Activated naive CD8-positive, alpha-beta T cell treated with anti-CD3 and anti-CD28 coated beads, Interleukin-2, amount 10 ng/mL, durations not matched to agents 7 days and 5 days (primary cell): ENCODE measurements at places on chromosomes 6 and 20. TPM values are rescaled to one million over a fixed set of nuclear protein-coding genes. Genes with fewer than 3 reads are reported as not detected.
A peak's percentile ranks its signal among the peaks of the same experiment; 100 is the strongest.

DNA sequence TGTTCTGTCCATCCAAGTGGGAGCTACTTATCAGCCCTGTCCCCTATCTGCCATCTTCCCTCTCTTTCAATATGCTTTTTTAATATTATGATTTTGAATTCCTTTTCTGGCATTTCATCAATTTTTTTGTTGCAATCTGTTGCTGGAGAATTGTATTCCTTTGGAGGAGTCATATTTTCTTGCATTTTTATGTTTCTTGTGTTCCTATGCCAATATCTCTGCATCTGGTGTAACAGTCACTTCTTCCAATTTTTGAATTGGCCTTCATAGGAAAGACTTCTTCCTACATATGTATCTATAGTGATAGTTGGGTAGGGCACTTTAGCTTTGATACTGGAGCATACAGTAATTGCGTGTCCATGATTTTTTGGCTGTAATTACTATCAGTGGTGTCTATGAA, 70.1 kb downstream of the ZC2HC1B start:
- H3K4me1 ChIP-seq = no peaks in the 10 kb centered on the region
- DNase-seq = no peak

DNA sequence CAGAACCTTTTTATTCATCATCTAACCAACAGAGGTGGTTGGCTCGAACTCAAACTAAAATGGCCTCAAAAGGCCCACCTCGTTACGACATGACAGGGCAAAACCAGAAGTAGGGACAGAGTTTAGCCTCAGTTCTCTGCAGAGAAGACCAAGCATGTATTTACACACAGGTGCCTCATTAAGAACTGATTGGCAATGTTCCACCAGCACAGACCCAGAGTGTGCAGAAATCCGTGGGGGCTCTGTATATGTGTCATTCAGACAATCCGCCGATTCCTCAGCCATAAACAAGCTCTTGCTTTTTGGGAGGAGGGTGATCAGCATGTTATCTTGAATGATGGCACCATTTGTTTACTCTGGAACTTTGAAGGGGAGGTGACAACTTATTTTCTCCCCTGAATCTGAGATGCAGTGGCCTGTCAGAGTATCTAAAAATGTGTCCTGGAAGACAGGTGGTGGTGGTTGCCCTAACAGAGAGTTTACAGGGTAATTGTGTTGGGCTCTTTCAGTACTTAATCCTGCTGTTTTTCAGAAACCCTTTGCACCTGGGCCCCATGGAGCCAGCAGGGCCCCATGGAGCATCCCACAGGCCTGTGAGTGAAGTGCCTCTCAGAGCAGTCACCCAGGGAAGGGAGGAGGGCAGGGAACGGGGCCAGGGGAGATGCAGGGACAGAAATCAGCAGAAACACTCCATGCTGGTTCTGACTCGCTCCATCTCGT, 29.1 kb upstream of the C20orf203 start:
- DNase-seq = no peak
- peaks cover 20% of the 10 kb centered on the region for H3K36me3 ChIP-seq
- no peaks in the 10 kb centered on the region for H3K4me1 ChIP-seq

GRCh38 chr6:158142789-158143188, 25.3 kb downstream of the SERAC1 start:
- H3K4me3 ChIP-seq = no peak overlapping the region
- H3K36me3 ChIP-seq = peaks cover 14% of the 10 kb centered on the region
- no peaks in the 10 kb centered on the region for H3K27me3 ChIP-seq
- DNase-seq = no peak
- H3K4me1 ChIP-seq = peaks cover 5% of the 10 kb centered on the region

DNA sequence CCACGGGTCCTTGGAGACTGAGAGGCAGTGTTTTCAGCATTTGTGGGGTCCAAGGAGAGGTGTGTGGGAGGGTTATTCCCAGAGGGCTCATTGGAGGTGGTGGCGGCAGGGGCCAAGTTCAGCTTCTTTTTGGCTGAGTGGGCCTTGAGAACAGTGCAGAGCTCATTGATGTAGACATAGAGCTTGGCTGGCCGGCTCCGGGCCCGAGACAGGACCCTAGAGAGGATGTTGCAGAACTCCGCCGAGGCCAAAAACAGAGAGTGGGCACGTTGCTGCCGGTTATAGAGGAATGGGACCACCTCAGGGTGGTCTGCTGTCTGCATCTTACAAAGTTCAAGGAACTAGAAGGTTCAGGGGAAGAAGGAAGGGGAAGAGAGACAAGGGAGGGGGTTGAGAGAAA, 3.7 kb upstream of the ZBTB22 start:
- H3K4me1 ChIP-seq = peaks cover 50% of the 10 kb centered on the region
- peak overlapping the region; percentile 100 for H3K4me3 ChIP-seq
- DNase-seq = no peak
- H3K36me3 ChIP-seq = peaks cover 44% of the 10 kb centered on the region
- peak overlapping the region; percentile 100 for H3K27ac ChIP-seq
- H3K27me3 ChIP-seq = no peaks in the 10 kb centered on the region

DNA sequence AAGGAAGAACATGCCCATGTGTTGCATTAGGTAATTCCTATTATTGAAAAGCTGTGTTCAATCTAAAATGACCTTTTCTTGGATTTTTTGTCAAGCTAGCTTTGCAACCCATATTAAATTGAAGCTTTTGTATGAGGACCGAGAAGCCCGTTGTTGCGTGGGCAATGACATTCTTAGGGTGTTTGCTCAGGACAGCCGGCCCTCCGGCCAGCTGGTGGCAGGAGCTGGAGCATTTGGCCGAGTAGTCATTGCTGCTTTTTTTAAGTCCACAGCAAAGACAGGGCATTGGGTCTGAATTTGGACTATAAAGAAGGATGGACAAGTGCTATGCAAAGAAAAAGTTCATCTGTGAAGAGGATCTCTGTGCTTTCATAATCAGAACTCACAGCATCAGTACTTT, 365.8 kb downstream of the SAMD5 start:
- no peak for DNase-seq
- H3K36me3 ChIP-seq = no peaks in the 10 kb centered on the region
- H3K4me3 ChIP-seq = no peak overlapping the region
- no peaks in the 10 kb centered on the region for H3K4me1 ChIP-seq
- H3K27ac ChIP-seq = no peak overlapping the region
- no peaks in the 10 kb centered on the region for H3K27me3 ChIP-seq

GRCh38 chr20:13990465-13990864, at the start of gene SEL1L2:
SEL1L2 (minus strand) TSS chr20:13990614; CDS start chr20:13990534, 80 bp downstream.
- no peak within 1 kb of the TSS for H3K27ac ChIP-seq
- no peak for DNase-seq
- H3K4me3 ChIP-seq = no peak within 1 kb of the TSS
- H3K27me3 ChIP-seq = no peaks in the 10 kb centered on the region
- H3K4me1 ChIP-seq = no peaks in the 10 kb centered on the region

DNA sequence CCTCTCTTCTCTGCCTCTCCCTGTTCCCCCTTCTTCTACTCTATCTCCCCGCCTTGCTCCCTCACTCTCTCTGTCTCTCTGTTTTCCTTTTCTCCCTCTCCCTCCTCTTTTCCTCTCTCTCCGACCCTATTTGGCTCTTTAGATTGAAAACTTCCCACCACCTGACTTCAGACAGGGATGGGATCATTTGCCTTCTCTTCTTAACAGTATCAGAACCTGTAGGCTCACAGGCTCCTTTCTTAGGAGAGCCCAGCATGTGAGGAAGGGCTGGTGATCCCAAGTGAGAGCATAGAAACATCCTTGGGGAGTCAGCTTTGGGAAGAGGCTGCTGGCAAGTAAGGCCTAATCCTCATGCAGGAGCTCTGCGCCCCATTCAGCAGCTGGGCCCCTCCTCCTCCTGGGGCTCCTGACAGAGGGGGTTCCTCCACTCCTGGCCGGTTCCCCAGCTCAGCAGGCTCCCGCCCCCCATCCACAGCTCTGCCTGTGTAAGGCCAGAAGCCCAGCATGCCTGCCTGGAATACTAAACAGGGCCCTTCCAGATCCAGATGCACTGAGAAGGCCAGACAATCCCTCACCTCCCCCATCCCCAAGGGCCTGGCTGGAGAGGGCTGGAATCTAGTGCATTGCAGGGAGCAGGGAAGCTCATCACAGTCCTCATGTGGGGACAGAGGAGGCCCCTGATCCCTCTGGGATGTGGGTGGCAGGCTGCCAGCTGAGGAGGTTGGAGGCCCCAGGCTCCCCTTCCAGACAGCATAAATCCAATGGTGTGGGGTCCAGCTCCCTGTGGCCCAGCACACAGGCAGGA, 93.4 kb downstream of the PTPRT start:
- no peak overlapping the region for H3K4me3 ChIP-seq
- DNase-seq = no peak

GRCh38 chr20:3276680-3277015, 37.7 kb upstream of the SLC4A11 start:
- H3K27me3 ChIP-seq = no peaks in the 10 kb centered on the region
- H3K27ac ChIP-seq = no peak overlapping the region
- H3K36me3 ChIP-seq = no peaks in the 10 kb centered on the region
- H3K4me1 ChIP-seq = no peaks in the 10 kb centered on the region

DNA sequence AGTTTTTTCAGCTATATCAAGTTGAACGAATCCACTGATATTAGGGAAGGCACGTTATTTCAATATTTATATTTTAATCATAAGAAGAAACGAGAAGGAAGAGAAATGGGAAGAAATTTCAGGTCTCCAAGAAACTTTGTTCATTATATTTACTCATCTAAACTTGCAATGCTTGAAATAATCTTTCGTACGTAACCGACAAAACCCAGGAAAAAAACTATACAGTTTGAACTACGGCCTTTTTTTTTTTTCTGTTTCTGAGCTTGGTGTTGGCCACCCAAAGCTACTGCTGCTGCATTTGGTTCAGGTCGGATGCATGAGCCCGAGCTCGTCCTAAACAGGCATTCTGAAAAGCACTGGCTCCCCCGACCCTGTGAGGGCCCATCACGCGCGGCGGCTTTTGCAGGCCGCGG, 548 bp downstream of the PERP start:
- H3K36me3 ChIP-seq = no peaks in the 10 kb centered on the region
- peak overlapping the region; percentile 90 for H3K4me3 ChIP-seq
- DNase-seq = no peak
- peaks cover 33% of the 10 kb centered on the region for H3K27me3 ChIP-seq
- H3K27ac ChIP-seq = no peak overlapping the region

DNA sequence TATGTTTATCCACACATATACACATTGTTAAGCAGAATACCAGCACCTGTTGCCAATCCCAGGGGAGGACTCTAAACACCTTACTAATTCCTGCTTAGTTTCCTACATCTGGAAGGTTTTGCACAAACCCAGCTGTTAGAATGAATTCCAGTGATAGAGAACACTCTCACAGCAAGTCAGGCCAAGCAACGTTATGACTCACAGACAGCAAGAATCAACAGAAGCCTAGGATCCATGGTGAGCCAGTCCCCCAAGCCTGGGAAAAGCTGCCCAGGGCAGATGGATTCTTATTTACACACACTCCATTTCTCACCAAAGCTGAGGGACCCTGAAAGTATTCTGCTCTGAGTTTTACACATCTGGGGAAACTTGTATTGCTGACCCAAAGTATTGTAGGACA, 291.7 kb downstream of the SLC35F1 start:
- H3K27ac ChIP-seq = no peak overlapping the region
- no peak for DNase-seq
- H3K4me1 ChIP-seq = no peaks in the 10 kb centered on the region
- H3K4me3 ChIP-seq = no peak overlapping the region
- H3K27me3 ChIP-seq = peaks cover 6% of the 10 kb centered on the region

- no peak overlapping the region for H3K4me3 ChIP-seq
- no peaks in the 10 kb centered on the region for H3K4me1 ChIP-seq
- no peak for DNase-seq
- H3K36me3 ChIP-seq = no peaks in the 10 kb centered on the region
- H3K27me3 ChIP-seq = peaks cover 8% of the 10 kb centered on the region
- H3K27ac ChIP-seq = no peak overlapping the region
These were observed 45.6 kb upstream of the ANKEF1 start for GRCh38 chr20:9989066-9989724.

GRCh38 chr20:61385296-61385695, 133.2 kb downstream of the CDH4 start:
- no peaks in the 10 kb centered on the region for H3K36me3 ChIP-seq
- H3K27me3 ChIP-seq = peaks cover 1% of the 10 kb centered on the region

DNA sequence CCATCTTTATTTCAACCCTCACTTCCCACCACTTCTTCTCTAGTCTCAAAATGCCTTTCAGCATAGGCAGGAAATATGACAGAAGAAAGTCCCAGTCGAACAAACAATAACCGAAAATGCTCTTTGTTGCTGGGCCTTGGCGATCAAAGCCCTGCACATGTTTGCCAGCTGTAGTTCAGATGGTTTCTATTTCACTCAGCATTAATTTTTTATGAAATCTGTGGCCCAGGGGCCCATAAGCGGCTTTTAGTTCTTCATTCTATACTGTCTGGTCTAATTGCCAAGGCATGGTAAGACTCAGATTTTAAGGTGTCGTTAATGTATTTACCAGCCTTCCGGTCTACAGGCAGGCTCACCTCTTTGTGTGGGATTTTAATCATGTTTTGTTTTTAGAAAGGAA, 10.9 kb upstream of the F13A1 start:
- H3K27me3 ChIP-seq = peaks cover 4% of the 10 kb centered on the region
- no peak overlapping the region for H3K4me3 ChIP-seq
- peaks cover 6% of the 10 kb centered on the region for H3K4me1 ChIP-seq

DNA sequence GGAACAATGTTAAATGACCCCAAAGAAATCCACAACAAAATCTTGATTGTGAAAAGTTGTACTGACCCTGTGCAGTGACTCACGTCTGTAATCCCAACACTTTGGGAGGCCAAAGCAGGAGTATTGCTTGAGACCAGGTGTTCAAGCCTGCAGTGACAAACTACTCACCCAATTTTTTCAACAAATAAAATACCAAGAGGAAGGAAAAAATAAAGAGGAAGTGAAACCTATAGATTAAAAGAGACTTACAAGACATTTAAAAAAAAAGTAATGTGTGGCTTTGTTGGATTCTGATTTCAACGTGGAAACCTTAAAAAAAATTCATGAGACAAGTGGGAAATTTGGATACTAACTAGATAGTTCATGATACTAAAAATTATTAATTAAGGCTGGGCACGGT, 31.9 kb downstream of the GINS1 start:
- peaks cover 7% of the 10 kb centered on the region for H3K4me1 ChIP-seq
- DNase-seq = no peak
- H3K4me3 ChIP-seq = no peak overlapping the region
- no peaks in the 10 kb centered on the region for H3K27me3 ChIP-seq

GRCh38 chr6:157514659-157515496, 133.9 kb downstream of the ZDHHC14 start:
- H3K4me3 ChIP-seq = no peak overlapping the region
- H3K36me3 ChIP-seq = peaks cover 4% of the 10 kb centered on the region
- H3K27me3 ChIP-seq = no peaks in the 10 kb centered on the region
- DNase-seq = no peak
- H3K27ac ChIP-seq = peak overlapping the region; percentile 50
- H3K4me1 ChIP-seq = peaks cover 9% of the 10 kb centered on the region

GRCh38 chr20:1809131-1809572, 86.1 kb upstream of the SIRPA start:
- peaks cover 27% of the 10 kb centered on the region for H3K27me3 ChIP-seq
- H3K36me3 ChIP-seq = no peaks in the 10 kb centered on the region
- H3K4me3 ChIP-seq = no peak overlapping the region
- H3K27ac ChIP-seq = no peak overlapping the region
- no peak for DNase-seq
- peaks cover 7% of the 10 kb centered on the region for H3K4me1 ChIP-seq

VSTM2L gene
- not detected for total RNA-seq

ZNF217 gene
- 144 TPM for total RNA-seq

KHDRBS2 gene
- total RNA-seq = not detected

ZNF343 gene
- total RNA-seq = 12.0 TPM

PGC gene
- total RNA-seq = not detected

COL11A2 gene
- 1.00 TPM for total RNA-seq

CRISP2 gene
- total RNA-seq = not detected

IER3 gene
- total RNA-seq = 52.7 TPM

CD24 gene
- 0.68 TPM for total RNA-seq

MATN4 gene
- total RNA-seq = 0.14 TPM
